ENCODE measurements at places on chromosomes 3 and 15.

DNA sequence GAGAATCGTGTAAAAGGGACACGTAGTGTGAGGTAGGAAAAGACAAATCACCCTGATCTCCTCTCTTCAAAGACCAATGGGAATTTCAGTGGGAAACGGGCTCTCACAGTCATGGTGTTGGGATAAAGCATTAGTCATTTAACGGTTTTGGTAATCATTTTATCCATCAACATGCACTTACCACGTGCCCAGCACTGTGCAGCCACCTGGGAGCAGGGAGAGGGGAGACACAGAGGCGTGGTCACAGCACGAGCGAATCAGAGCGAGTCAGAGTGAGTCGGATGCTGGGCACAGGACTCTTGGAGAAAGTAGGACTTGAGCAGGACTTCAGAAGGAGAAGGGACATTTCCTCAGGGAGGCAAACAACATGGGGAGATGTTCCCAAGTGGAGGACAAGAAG, 130.8 kb downstream of the MINAR1 start:
- no peak for DNase-seq

- DNase-seq, result no peak
Measured at GRCh38 chr3:170703121-170703588, 117.3 kb upstream of the SLC7A14 start.

DNA sequence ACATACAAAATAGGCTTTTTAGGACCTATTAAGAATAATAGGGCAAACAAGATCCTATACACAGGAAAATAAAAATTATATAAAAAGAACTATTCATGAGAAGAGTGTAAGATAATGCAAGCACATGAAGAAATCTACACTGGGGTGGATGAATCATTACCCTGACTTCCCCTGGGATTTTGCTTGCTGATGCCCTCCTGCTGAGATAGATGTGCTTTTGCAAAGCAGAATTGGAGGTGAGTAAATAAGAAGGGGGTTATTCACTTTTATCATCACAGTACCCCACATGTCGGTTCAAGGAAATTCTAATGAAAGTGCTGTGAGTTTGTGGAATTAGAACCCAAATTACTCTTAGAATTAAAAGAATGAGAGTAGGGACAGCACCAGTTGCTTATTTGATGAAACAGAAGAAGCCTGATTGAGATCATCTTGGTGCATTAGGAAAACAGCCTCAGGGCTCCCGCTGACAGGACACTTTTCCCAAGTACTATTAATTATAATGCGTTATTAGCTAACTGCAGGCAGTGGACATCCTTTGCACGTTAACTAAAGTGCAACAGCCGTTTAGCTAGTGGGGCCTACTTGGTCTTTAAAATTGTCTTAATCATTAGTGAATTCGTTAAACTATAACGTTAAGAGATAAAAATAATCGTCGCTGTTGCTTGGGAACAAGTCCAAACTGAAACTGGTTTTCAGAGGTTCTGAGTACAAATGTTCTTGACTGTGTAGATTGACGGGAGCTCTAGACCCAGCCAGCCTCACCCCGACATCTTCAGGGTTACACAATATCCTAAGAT, 48.4 kb downstream of the SLC2A2 start:
- DNase-seq, result no peak

GRCh38 chr3:177468816-177469215, 271.5 kb upstream of the TBL1XR1 start:
- no peak for DNase-seq

GRCh38 chr3:169272532-169272931, 391.0 kb downstream of the MECOM start:
- DNase-seq, result no peak

GRCh38 chr15:40150163-40150925, 10.5 kb upstream of the BUB1B start:
- no peak for DNase-seq

DNA sequence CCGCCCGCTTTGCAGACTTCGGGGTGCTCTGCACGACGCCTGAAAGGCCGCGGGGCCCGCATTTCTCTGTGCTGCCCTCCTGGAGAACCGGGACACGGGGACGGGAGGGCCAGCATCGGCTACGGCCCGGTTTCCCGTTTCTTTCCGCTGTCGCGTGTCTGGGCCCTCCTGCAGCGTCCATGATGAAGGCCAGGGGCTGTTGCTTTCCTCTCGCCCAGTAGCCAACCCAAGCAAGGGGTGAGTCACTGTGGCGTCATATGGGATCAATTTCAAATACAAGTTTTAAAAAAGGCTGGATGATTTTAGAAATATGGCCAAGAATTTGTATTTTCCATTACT, 435 bp downstream of the SLC35G2 start:
- DNase-seq, result no peak

DNA sequence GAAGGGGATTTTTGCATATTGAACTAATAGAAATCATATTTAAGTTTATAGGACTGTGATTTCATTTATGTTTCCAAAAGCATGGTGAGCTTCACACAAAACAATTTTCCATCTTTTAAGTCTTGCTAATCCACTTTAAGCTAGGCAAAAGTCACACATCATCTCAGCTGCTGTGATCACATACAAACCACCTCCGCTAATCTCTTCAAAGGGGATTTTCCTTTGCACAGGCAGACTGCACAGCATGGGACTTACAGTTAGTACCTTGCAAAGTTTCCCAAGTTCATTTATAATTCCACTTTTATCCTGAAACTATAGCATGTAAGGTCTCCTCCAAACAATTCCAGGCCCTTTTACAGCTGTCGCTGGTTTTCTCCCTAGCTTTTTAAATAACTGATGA, 225.1 kb upstream of the CNTN3 start:
- no peak for DNase-seq

DNA sequence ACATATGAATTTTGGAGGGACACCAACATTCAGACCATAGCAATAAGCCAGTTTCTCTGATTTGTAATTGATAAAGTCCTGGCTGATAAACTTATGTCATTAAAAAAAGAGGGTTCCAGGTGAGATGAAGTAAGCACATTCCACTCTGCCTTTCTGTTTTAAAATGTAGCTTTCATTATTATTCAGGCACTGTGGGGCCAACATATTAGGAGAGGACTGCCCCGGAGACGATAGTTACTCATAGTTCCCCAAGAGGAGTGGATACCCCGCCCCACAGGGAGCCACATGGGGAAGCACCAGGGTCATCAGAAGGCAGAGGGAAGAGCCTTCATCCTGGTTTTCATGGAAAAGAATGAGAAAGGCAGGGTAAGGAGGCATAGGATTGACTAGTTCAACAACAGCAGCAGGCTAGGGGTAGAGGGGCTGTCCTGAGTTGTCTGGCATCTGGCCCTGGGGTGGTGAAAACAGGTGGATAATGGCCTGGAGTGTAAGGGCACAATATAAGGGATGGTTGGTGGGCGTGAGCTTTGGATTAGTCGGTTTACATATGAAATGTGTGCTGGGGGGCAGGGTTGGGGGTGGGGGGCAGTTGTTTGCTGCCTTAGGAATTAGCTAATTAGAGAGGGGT, 78.7 kb upstream of the PROK2 start:
- DNase-seq, result no peak

Data from stimulated activated CD8-positive, alpha-beta memory T cell treated with anti-CD3 and anti-CD28 coated beads, Interleukin-4, amount 100 ng/mL, for 1 hour (primary cell).